ENCODE measurements at places on chromosomes 6 and 20. TPM values are rescaled to one million over a fixed set of nuclear protein-coding genes. Genes with fewer than 3 reads are reported as not detected.

Gene KCNS1
- total RNA-seq: 0.05 TPM

Gene PBOV1
- total RNA-seq: not detected

Gene MAPK14
- 38.0 TPM for total RNA-seq

Gene SAMD5
- total RNA-seq: 1.00 TPM

Gene C6orf163
- total RNA-seq: 0.74 TPM

Measured in mammary microvascular endothelial cell (primary cell).